ENCODE measurements at places on chromosomes 4 and X.

DNA sequence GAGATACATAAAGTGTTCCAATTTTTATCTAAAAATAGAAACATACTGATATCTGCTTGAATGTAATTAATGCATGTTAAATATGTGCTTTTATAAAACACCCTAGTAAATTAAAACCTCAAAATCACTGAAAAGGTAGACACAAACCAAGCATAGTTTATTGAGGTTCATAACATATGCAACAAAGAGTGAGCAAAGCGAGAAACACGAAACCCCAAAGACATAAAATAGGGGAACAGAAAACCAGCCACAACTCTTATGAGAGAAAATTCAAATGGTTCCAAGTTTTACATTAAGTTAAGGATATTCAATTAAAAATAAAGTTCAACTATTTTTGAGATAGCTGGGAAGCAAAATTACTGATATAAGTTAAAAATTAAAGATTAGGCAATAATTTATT, 336.4 kb upstream of the AGA start:
- DNase-seq, result no peak

GRCh38 chr4:122450847-122451246, 5.7 kb downstream of the IL2 start:
- no peak for DNase-seq

DNA sequence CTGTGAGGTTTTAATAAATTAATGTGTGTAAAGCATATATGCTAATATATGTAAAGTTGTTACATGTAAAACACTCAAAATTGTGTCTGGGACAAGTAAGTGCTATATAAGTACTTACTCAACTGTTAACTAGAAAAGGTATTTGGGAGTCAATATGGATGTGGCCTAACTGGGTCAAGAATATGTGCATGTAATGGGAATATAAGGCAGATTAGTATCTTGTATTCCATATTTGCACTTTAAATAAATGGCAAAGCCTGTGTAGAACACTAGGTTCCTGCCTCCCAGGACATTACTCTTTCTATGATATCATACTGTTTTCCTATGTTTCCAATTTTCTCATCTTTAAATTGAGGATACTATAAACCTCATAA, 270.6 kb downstream of the FBXO8 start:
- DNase-seq, result no peak

- DNase-seq, result no peak
These were observed 65.6 kb upstream of the PDLIM3 start for GRCh38 chr4:185600801-185601434.

DNA sequence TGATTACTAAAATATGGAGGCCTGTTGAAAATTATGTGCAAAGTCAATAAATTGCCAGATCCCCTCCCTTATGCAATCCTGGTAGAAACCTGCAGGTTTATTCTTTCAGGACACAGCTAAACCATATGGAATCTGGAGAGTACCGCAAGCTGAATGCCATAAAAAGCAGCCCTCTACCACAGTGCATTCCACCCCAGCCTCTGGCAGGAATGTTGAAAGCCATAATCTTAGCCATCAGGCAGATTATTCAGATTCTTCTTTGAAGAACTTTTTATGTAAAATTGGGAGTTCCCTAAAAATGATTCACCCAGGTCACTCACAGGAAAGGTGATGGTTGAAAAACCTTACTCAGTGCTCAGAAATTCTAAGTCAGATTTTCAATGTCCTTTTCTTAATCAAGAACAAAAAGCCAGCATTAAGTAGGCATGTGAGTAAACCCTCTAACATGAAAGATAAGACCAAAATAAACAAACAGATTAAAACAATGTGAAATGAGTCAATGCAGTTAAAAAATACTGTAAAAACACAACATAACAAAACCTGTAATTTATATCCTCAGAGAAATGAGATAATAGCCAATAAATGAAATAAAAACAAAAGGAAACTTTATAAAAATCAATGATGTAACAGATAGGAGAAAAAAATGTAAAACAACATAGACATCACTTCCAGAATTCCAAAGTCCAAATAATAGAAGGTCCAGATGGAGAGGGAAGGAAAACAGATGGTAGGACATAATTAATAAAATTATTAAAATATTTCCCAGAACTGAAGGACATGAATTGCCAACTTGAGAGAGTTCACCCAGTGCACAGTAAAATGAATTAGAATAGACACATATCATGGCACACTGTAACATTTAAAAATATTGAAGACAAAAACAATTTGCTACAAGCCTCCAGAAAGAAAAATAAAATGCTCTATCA, 226.9 kb downstream of the FSTL5 start:
- no peak for DNase-seq

DNA sequence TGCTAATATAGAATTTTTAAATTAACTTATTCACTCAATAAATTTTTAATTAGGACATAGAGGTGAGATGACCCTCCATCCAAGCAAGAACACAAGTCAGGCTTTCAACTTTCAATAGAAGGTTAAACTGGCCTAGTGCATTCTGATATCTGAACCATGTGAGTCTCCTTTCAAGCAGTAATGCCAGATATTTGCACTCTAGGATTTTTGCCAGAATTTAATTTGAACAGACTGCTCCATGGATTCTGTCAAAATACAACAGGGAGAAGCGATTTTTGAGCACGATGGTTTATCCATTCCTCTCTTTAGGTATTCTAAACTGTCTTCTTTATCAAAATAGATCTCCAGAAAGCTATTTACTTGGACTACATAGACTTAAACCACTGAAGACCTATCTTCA, 72.0 kb upstream of the DCLK2 start:
- no peak for DNase-seq

- no peak for DNase-seq
These were observed 110.8 kb upstream of the FAM9B start for GRCh38 chrX:9144701-9145241.

- DNase-seq, result no peak
These were observed 196.4 kb downstream of the GALNTL6 start for GRCh38 chr4:172009446-172010230.

- no peak for DNase-seq
These were observed 71.6 kb downstream of the SHROOM2 start for GRCh38 chrX:9857575-9858474.

DNA sequence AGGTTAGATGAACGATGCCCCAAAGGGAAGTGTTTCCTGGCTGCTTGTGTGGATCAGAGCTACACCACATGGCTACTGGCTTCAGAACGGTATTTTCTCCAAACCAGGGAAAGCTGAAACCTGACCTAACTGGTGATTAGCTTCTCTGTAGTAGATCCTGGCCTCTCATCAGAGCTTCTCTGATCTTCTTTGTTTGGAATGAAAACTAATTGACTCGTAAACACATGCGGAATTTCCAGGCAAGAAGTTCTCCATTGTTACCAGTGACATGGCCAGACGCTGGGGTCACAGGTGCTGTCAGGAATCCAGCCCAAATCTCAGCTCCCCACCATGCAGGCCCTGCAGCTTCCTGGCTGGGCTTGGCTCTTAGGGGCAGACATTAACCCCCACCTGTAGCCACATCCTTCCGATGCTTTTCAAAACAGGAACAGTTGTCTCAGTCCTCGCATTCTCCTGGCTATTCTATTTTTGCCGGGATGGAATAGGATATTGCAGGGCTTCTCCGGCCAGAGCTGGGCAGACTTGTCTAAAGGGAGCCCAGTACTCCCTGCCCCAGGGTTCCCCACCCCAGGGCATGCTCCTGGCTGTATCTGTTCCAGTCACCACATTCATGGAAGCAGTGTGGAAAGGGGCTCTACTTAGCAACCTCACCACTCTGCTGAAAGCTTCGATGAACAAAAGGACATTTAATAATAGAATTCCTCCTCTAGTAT, 305.4 kb upstream of the F9 start:
- DNase-seq, result no peak

DNA sequence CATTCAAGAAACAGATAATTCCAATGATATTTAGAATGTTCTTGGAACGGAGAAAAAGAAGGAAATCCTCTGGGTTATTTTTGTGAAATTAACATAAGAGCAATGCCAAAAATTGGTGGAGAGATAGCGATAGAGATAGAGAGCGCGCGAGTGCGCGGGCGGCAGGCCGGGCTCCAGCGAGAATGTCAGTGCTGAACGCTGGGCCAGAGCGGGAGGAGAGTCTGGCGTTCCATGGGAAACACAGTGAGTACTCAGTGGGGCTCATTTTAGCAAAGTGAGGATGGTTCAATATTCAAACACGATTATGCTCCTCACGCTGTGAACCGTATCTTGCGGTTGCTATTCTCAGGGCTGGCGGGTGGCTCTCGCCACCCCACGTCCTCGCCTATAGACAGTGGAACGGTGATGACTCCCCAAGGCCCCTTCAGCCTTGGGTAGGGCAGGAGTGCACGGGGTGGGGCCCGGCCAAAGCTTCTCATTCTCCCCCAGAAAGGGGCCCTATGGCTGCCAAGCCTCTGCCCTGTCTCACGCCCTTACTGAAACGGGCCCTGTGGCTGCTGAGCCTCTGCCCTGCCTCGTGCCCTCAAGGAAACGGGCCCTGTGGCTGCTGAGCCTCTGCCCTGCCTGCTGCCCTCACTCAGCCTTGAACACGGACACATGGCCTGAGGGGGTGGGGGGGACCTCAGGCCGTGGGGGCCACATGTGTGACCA, 16.9 kb downstream of the CPLX1 start:
- DNase-seq, result no peak

- DNase-seq, result no peak
These were observed 329.6 kb upstream of the CLNK start for GRCh38 chr4:11014199-11014598.

GRCh38 chrX:48649102-48649501, 34.5 kb upstream of the WAS start:
- DNase-seq, result no peak

DNA sequence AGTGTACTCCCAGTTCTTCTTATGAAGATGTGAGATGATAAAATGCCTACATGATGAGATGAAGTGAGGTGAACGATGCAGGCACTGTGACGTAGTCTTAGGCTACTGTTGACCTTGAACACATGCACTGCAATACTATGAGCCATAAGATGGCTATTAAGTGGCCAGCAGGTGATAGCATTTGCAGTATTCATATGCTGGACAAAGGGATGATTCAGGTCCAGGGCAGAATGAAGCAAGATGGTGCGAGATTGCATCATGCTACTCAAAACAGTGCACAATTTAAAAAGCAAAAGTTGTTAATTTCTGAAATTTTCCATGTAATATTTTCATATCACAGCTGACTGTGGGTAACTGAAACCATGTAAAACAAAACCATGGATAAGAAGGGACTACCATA, 781.4 kb downstream of the PCDH18 start:
- no peak for DNase-seq

DNA sequence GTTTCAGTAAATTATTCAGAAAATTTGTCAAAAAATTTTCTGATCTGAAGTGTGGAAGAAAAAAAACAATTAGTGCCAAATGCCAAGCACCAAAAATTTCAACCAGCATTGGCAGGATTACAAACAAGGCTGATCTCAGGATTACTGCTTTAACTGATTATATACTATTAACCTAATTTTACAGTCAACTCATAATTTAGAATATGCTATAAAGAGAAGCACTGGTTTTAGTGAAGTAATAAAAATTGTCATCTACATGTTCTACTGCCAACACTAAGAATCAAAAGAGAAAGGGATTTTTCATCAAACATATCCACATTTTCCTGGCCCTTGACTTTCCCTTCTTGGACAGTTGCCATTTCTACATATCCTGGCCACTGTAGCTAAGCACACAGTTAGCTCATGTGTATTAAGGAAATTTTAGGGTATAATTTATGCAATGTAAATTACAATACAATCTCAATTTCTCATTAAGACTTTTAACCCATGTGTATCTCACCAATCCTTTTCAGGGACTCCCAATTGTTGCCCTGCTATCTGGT, 33.8 kb downstream of the THOC2 start:
- DNase-seq, result no peak

DNA sequence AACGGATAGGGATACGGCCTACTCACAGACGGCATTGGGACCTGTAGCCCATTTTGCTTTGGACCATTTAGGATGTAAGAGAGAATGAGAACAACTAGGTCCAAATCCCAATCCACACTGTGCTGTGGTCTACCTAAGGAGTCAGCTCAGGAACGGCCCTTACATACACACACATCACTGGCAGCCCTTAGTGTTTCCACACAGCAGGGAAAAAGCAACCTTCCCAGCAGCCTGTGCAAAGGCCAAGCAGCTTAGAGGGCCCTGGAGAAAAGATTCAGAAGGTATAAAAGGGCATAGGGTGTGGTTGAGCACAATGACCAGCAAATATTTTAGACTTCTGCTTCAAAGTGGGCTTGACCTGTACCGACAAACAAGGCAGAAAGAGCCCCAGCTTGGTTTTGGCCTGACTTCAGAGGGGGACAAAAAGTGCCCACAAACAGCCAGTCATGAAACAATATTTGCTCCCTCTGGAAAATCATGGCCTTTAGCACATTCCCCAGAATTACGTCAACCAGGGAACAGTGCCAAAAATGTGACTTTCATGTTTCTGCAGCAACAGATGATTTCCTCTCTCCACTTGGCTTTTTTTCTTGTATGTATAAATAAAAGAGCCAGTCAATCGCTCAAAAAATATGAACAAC, 359.5 kb upstream of the FGF16 start:
- no peak for DNase-seq

DNA sequence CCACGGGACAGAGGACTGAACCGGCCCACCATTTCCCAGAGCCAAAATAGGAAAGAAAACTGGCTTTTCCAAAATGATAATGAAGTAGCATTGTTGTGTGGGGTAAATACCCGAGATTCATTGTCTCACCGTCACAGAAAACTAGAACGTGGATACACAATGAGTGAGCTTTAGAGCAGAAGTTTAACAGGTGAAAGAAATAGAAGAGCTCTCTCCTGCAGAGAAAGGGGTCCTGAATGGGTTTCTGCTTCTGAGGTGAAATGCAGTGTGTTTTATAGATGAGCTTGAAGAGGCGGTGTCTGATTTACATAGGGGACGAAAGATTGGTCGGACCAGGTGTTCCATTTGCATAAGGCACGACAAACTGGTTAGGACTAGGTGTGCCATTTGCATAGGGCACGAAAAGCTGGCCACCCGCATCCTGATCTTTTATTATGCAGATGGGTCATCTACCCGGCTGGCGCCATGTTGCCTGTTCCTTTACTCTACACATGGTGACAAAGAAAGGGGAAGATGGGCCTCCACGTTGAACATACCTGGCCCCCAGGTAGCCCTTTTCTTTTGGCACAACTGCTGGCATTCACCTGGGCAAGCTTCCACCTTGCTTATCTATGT, 118.1 kb downstream of the ATXN3L start:
- DNase-seq, result no peak

- no peak for DNase-seq
These were observed 34.6 kb upstream of the CHRNA9 start for GRCh38 chr4:40300371-40301162.

DNA sequence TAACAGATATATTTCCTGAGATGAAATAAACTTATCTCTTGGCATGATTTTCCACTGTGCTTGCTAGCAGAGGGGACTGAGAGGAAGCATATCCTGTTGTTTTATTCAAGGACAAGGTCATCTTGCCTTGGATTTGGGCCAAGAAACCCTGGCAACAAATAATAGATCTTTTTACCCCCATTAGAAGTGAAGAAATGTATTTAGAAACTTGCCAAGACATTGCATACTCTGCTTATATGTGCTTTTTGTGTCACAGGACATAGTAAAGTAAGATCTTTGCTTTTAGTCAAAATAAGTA, 170.2 kb downstream of the RAPGEF2 start:
- no peak for DNase-seq
